ENCODE measurements at places on chromosomes 5 and 9.

DNA sequence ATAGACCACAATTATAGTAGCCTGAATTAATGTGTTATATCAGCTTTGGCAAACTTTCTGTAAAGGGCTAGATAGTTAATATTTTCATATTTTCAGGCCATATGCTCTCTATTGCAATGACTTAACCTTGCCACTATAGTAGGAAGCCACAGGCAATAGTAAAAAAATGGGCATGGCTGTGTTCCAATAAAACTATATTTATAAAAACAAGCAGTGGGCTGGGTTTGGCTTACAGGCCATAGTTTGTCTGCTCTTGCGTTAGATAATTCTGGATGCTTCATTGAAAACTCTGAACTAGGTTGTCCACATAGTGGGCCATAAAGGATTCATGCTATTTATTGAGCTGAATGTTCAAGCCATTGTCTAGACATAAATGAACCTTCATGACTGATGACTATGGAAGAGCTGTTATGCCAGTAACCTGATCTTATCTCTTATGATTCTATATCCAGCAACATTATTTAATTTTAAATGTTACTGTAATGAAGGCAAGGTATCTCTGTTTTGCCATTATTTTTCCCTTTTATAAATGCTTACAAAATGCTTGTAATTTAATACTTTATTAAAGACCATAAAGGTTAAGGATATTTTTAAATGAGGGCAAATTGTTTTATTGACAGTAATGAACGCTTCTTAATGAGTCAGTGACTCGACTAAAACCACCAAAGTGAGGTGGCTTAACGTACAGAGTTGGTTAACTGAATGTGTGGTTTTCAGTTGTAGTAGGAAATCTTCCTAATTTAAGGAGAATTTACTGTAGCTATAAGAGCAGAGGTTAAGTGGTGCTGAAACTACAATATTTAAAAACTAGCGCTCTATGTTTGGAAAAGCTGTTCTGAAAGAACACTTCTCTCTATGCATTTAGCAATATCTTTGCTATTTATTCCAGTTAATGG lies 560.6 kb downstream of the PRR16 start:
- DNase-seq, result no peak

GRCh38 chr5:7976411-7977190 lies 107.7 kb downstream of the MTRR start:
- DNase-seq, result peak; percentile 1

DNA sequence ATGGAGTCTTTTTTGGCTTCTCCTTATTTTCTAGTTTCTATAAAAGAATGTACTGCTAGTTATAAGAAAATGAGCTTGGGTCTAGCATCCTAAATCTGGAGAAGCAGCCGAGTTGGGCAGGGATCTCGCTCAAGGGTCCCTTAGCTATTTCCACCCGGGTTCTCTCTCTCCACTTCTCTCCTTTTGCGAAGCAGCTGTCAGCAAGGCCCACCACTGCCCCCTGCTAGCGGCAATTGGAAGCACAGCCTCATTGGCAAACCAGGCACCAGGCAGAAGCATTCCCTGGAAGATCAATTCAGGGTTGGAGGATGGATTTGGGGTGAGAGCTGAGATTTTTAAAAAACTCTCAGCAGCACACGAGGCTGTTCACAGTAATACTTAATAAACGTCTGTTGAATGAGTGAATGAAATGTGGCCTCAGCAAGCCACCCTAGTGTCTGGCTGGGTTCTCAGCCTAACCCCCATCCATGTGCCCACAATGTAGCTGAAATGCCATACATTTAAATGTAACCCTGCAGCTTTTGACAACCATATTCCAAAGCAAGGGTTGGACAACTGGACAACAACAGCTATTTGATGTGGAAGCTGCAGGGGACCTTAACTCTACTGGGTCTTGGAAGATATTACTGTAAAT lies 34.6 kb upstream of the TNIP1 start:
- DNase-seq, result peak; percentile 54

- no peak for DNase-seq
Observed at GRCh38 chr9:89418474-89418845, 79.5 kb downstream of the SEMA4D start.

DNA sequence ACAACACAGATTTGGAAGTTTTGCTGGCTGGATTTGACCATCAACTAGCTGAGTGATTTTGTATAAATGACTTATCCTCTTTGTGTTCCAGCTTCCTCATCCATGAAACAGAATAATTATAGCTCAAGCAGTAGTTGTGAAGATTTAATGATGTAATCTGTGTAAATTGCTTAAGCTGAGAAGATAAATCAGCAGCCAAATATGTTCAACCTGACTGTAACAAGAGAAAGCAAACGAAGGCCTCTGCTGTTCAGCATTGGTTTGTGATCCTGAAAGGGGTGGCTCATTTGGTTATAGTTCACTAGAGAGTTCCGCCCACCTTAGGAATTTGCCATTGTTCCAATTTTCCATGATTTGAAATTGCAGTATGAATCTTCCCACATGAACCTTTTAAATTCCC lies 75.7 kb upstream of the CCDC112 start:
- DNase-seq, result peak; percentile 31

- no peak for DNase-seq
Observed at GRCh38 chr9:120532891-120533290, 47.1 kb downstream of the CDK5RAP2 start.

DNA sequence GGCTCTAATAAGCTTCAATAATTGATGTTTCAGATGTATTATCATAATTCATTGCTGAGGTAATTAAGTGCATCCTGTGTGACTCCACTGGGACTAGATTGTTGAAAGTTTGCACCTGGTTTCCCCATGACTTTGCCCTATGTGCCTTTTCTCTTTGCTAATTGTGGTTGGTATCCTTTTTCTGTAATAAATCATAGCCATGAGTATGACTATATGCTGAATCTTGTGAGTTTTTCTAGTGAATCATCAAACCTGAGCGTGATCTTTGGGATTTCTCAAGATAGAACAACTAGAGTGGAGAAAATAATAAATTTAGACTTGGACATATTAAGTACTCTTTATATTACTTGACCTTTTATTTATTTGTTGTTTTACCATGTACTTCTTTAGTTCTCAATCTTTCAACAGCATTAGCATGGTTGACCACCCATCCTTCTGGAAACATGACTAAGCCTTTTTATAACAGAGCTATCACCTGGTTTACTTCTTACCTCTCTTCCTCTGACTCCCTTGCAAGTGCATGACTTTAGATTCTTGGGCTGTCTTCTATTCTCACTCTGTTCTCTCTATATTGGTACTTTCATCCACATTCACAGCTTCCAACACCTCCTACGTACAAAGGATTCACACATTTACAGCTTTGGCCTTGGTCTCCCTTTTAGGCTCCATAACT lies 239.6 kb upstream of the TAS2R1 start:
- DNase-seq, result peak; percentile 89

GRCh38 chr5:6361101-6361500 lies 17.2 kb downstream of the MED10 start:
- DNase-seq, result no peak

All from fibroblast of upper back skin (primary cell).